Stimulated activated CD4-positive, alpha-beta T cell treated with anti-CD3 and anti-CD28 coated beads, Interleukin-1b, Interleukin-23, amount 100 ng/mL, for 24 hours (primary cell): ENCODE measurements at places on chromosomes 13 and 19.

DNA sequence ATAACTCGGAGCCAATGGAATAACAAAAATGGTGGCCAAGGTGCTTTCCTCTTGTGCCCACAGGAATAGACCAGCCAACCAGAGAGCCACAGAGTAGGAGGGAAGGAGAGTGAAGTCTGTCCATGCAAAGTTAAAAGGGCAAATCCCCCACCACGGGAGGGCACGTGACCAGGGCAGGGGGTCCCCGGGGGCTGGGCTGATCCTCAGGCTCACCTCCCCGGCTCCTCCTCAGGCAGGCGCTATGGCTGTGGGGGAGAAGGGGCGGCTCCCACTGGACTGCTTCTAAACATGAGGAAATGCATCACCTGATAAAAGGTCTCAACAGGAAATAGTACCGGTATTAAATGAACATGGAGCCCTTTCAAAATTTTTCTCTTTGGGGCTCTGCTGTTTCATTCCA, 73.2 kb upstream of the SLC15A1 start:
- no peak for DNase-seq

DNA sequence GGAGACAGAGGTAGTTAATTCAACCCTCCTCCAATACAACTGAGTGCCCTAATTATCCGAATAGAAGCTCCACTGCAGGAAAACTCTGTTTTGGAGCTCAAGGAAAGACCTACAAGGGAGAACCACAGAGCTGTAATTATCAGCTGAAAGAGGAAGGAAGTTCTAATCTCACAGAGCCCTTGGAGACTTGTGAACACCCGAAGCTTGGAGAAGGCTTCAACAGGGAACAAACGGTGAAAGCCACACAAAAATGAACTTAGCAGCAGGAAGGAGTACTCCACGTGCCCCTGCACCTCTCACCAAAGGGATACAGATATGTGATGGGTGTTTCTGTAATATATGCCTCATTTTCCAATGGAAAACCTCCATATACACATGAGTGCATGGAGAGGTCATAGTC, 61.1 kb downstream of the IRS2 start:
- no peak for DNase-seq

DNA sequence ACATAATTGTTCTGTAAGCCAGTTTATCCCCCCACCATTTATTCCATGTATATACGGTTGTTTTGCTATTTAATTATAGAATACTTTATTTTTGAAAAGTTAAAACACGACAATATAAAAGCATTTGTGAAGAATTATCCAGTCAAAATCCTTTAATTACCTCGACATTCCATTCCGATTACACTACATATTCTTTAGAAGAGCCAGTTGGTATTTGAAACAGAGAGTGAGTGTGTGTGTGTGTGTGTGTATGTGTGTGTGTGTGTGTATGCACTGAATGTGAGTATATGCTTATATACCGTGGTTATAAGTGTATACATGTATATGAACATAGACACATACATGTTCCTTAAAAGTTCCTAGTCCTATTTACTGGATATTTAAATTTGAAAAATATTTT, 87.8 kb upstream of the KLF5 start:
- no peak for DNase-seq

- DNase-seq: no peak
These were observed 15.7 kb downstream of the ZNF808 start for GRCh38 chr19:52542984-52543664.

GRCh38 chr13:87452281-87452680, 218.9 kb upstream of the SLITRK5 start:
- DNase-seq: no peak

DNA sequence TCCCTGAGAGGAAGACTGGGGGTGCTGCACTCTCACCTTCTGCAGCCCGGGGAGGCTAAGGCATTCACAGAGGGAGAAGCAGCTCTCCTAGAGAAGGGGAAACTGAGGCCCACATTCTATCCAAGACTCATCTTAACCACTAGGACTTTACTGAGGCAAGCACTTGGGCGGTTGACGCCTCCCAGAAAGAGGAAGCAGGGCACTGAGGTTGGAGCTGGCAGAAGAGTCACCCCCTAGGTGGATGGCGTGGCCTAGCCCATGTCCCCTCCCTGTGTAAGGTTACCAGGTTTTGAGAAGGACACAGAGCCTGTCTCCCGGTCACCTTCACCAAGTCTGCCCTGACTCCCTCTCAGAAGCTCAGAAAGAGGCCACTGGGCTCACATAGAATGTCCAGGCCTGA, 2.7 kb downstream of the S1PR2 start:
- no peak for DNase-seq

DNA sequence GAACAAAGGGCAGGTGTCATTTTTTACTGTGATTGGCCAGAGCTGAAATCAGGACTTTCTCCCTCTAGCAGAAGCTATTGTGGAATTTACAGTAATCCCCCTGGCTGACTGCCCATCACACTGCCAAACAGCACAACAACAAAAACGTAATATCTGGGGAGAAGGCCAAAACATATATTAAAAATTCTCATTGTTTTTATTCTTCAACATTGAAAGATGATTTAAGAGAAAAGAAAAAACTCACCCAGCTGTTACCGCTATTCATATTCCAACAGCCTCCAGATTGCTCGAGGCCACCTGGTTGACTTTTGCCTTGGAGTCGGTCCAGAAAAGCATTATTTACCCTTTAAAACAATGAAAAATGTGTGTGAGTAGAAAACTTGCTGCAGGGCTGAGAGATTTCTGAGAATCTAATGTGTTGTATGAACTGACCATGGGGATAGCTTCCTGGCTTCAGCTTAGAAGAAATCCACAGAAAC, 97.2 kb downstream of the EPSTI1 start:
- DNase-seq: no peak
